Naive thymus-derived CD8-positive, alpha-beta T cell (primary cell): ENCODE measurements at places on chromosomes 13 and 19. TPM values are rescaled to one million over a fixed set of nuclear protein-coding genes. Genes with fewer than 3 reads are reported as not detected.

DNA sequence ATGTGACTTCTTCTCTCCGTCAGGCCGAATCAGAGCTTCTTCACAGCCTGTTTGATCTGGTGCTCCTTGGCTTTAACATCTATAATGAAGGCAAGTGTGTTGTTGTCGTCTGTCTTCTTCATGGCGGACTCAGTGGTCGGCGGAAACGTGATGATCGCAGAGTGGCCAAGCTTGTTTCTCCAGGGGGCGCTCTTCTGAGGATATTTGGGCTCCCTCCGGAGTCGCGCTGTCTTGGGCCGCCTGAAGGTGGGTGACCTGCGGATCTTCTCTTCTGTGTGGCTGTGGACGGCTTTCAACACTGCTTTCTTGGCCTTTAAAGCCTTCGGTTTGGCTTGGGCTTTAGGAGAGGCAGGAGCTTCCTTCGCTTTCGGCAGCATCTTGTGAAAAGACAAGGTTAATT is 9.8 kb downstream of the TPRX1 start:
- DNase-seq = no peak

DNA sequence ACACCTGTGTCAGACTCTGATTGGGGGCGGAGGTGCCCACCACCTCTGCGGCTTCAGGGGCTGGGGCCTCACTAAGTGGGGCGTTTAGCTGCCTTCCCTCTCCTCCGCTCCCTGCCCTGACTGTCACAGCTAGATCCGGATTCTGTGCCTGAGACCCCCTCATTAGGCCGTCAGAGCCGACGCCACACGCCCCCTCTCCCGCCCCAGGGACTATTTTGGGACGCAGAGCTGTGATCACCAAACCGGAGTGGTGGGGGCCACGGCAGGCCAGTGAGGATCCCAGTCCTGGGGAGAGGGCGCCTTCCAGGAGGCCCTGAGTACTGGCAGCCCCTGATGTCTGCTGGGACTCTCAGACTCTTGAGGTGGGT is 762 bp downstream of the KANK3 start:
- DNase-seq = no peak

ATP8B3 gene
- total RNA-seq = 1.8 TPM

DNA sequence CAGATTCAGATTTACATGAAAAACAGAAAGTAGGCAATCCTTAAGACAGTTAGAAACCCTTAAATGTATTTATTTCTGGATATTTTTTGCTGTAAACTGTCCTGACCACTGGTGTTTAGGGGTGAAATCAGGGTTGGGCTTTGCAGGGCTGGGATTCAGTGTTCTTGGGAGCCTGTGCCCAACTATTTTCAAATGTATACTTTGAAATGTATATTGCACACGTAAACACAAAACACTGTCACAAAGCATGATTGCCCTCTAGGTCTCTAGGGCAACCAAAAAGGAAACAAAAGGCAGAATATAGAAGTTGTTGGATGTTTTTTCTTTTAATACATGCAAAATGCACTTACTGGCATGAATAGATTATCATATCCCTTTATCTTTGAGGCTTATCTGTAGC is 1185.4 kb downstream of the DIAPH3 start:
- no peak for DNase-seq

PGLYRP1 gene
- not detected for total RNA-seq

GRCh38 chr19:45058622-45059159 is 17.6 kb downstream of the ZNF296 start:
- DNase-seq = no peak

PPP1R15A gene
- 56.9 TPM for total RNA-seq

GRCh38 chr13:113052206-113052605 is 53.4 kb upstream of the F7 start:
- DNase-seq = no peak

DNA sequence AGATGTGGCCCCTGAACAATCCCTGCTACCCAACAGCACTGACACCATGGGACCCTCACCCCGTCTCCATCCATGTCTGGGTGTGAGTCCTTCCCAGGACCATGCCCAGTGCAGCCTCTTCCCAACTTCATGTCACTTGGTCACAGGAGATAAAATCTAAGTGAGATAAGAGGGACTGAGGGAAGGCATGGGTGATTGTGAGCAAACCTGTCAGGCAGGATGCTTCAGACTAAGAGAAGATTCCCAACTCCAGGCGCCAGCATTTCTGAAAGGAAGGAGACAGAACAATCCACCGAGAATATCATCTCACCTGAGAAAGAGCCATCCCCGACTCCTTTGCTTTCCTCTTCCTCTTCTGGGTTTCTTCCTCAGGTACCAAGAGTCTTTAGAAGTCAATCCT is 7.5 kb downstream of the ZNF320 start:
- no peak for DNase-seq

- DNase-seq = no peak
Observed at GRCh38 chr13:78827471-78827870, 168.5 kb upstream of the OBI1 start.

DNA sequence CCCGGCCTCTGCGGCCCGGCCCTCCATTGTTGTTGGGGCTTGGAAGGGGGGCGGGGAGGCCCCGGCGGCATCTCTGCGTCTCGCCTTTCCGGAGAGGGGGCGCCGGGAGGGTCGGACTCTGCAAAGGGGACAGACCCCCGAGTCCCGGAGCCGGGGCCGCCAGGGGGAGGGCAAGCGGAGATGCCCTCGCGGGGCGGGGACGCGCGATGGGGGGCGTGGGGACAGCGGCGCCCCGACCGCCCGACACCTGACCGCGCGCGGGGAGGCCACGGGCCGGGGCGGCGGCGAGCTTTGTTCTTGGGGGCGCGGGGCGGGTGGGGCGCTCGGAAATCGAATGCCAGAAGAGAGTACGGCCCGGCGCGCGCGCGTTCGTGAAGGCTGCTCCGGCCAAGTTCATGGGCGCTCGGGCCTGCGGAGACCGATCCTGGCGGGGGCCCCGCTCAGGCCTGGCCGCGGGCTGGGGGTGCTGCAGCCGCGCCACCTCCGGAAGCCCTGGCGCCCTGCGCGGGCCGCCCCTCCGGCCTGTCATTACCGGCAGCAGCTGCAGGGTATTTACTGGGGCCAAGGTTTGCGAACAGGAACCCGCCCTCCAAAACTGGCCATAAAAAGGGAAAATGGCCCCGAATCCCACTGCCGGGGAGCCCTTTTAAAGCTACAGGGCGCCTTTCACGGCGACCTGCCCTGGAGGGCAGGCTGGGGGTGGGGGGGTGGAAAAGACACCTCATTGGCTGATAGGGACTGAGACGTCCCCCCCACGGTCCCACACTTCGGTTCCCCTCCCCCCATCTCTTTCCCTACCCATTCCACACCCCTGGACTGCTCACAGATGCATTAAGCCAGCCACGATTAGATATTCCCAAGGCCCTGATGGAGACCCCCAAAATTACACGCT is 11.1 kb upstream of the NANOS3 start:
- DNase-seq = no peak
